ENCODE measurements at places on chromosomes 16 and 17.

- no peak for DNase-seq
Measured at GRCh38 chr17:65085397-65085796, 28.9 kb upstream of the GNA13 start.

- no peak for DNase-seq
Measured at GRCh38 chr17:50221864-50222545, 20.6 kb upstream of the COL1A1 start.

DNA sequence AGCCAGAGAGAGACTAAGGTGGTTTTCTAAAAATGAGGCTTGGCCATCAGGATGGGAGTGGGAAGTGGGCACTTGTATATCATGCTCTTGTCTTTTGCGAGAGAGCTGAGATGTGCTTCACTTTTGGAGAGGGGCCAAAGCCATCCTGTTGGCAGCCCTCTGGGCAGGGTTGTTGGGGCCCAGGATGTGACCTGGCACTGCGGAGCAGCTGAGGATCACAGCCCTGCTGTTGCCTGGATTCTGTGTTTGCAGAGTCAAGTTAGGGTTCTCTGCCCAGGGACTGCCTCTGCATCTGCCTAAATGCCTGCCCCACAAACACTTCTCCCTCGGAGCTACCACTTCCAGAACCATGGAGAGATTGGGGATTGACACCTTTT is 71.2 kb downstream of the PLD6 start:
- DNase-seq: no peak

GRCh38 chr16:4367393-4367856 is 4.2 kb upstream of the VASN start:
- no peak for DNase-seq

DNA sequence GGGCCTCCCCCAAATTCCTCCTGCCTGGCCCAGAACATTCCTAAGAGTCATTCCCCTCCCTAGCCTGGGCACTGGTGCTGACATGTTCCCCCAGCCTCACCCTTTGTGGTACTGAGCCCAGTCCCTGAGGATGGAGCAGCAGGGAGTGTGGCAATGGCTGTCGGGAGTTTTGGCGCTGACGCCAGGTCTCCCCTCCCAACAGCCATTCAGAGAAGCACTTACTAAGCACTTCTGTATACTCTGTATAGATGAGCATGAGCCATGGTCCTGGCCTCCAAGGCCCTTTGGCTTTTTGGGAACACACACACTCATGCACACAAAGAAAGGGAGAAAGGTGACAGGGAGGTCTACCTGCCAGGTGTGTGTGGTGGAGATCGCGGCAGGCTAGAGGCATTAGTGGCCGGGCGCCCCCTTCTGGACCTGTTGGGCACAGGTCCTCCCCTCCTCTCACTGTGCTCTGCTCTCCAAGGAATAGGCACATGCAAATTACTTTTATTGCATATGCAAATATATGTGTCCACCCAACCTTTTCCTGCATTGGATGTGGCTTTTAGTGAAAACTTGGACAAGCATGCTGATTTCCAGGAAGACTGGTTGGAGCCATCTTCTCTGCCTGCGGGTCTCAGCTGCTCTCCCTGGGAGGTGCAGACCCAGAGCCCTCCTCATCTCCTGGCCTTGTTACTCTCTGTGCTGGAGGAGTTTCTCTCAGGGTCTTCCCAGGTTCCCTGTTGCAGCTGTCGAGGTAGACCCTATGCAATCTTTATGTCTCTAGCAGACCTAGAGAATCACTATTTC is 17.4 kb upstream of the C17orf107 start:
- peak; percentile 66 for DNase-seq

- DNase-seq: no peak
Measured at GRCh38 chr16:57770361-57770760, 31.9 kb downstream of the KIFC3 start.
